ENCODE measurements at places on chromosomes 6 and 20.

GRCh38 chr20:34986311-34987287 is 30.9 kb downstream of the MYH7B start:
- DNase-seq: no peak

DNA sequence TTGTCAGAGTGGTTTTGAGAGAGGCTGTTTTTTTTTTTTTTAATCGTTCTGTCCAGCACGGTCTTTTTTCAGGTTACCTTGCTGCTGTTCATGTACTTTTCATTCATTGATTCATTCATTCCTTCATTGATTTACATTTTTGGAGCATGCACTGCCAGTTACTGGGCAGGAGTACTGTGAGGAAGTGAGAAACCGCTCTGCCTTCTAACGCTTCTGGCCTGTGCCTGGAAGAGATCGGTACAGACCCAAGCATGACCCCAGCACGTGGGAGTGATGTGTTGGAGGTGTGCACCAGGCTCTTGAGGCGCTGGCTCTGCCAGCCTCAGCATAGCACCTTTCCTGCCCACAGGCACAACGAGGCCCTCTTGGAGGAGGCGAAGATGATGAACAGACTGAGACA is 9.1 kb downstream of the RIPK1 start:
- DNase-seq: no peak

- DNase-seq: no peak
Measured at GRCh38 chr6:74814440-74814839, 391.4 kb downstream of the COL12A1 start.

GRCh38 chr20:35595901-35596300 is 19.7 kb upstream of the SPAG4 start:
- DNase-seq: no peak

DNA sequence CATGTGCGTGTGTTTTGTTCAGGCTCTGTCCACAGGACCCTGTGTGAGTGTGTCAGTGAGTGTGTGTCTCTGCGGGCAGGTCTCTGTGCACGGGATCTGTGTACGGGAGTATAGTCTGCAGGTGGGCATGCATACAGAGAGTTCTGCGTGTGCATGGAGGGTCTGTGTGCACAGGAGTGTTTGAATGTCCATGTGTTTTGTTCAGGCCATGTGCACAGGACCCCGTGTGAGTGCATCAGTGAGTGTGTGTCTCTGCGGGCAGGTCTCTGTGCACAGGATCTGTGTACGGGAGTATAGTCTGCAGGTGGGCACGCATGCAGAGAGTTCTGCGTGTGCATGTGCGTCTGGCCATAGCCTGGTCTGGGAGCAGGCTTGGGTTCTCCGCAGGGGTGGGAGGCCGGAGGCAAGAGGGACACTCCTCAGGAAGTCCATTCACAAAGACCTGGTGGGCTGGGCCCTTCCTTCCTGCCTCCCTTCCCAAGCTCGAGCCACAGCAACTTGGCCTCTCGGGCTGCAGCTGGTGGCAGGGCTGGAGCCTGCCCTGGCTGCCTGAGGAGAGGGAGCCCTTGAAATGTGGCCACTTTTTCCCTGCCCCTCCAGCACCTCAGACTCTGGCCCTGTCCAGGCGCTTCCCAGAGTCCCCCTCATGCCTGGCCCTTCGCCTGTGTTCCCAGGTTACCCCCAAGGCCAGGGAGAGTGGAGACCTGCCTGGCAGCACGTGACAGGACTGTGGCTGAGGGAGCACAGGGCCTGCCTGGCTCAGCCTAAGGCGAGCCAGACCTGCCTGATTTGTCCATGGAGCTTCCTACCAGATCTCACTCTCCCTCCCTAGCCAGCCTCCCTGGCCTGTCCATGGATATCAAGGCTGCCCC is 6.8 kb downstream of the HSPA12B start:
- no peak for DNase-seq

- peak; percentile 91 for DNase-seq
Measured at GRCh38 chr6:101597693-101598092, 204.2 kb downstream of the GRIK2 start.

- peak; percentile 81 for DNase-seq
Measured at GRCh38 chr6:32194825-32195651, 2.6 kb upstream of the GPSM3 start.

DNA sequence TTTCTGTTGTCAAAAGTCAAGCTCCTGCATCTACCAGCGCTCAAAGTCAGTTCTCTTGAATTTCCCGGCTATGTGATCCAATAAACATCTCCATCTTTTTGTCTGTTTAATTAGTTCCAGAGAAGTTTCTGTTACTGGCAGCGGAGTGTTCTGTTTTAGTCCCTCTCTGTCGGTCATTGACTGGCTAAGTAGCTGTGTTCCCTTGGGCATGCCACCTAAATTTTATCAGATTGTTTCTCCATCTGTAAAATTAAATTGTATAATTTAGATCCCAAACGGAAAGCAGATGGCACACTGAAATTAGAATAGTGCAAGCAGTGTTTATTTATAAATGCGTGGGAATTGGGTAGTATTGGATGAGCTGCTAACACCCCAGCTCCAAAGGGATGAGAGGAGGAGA is 29.7 kb upstream of the PRL start:
- DNase-seq: no peak

GRCh38 chr6:11853678-11854407 is 75.2 kb upstream of the ADTRP start:
- DNase-seq: peak; percentile 33

DNA sequence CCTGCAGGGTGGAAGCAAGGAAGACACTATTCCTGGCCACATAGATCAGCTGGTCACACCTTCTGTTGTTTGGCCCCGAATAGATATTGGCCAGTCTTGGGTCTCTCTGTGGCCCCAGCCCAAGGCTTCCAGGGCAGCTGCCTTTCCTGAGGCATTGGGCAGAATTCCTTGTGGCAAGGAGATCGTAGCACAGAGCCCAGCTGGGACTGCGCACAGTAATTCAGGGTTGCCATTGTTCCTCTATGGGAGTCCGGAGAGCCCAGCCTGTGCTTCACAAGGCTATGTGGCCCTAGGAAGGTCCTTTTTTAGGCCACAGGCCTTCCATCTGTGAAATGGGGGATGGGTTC is 6.9 kb downstream of the SGK2 start:
- no peak for DNase-seq

- no peak for DNase-seq
Measured at GRCh38 chr20:36390719-36391415, 84.7 kb downstream of the DLGAP4 start.

- no peak for DNase-seq
Measured at GRCh38 chr6:142302421-142303175, 791 bp downstream of the ADGRG6 start.

- no peak for DNase-seq
Measured at GRCh38 chr6:92847988-92848387, 571.4 kb downstream of the EPHA7 start.

GRCh38 chr6:126643352-126643751 is 303.4 kb downstream of the CENPW start:
- DNase-seq: no peak

DNA sequence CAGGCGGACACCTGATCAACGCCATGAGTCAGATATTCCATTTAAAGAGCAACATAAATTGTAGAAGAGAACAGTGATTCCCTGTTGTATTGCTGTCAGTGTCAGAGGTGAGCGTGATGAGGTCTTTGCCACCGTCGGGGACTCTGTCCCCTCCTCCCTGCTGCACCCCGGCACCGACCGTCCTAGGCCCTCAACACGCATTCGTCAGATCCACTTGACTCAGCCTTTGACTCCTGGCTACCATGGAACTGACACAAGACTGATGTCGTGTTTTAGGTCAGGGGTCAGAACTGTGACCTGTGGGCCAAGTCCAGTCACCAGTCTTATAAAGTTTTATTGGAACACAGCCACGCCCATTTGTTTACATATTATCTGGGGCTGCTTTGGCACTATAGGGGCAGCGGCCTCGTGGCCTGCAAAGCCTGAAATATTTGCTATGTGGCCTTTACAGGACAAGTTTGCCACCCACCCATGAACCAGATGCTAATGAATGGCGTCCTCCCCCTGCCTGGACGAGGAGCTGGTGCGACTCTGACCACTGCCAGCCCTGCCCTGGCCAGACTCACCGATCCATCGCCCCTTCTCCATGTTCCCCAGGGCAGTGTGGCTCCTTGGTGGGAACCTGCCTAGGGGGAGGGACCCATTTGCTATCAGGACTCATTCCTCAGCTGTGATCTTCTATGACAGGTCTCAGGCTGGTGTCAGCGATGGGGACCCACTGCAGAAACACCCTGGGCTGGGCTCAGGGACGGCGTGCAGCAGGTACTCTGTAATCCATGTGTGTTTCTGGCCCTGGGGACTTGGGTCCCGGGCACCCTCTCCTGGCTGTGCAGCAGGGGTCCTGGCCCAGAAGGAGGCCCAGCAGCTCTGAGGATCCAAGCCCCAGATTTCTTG is 37.5 kb upstream of the PHACTR3 start:
- no peak for DNase-seq

GRCh38 chr6:23983735-23984134 is 142.3 kb upstream of the NRSN1 start:
- no peak for DNase-seq

Measured in adipocyte (in vitro differentiated cells).